ENCODE measurements at places on chromosomes 4 and X.

DNA sequence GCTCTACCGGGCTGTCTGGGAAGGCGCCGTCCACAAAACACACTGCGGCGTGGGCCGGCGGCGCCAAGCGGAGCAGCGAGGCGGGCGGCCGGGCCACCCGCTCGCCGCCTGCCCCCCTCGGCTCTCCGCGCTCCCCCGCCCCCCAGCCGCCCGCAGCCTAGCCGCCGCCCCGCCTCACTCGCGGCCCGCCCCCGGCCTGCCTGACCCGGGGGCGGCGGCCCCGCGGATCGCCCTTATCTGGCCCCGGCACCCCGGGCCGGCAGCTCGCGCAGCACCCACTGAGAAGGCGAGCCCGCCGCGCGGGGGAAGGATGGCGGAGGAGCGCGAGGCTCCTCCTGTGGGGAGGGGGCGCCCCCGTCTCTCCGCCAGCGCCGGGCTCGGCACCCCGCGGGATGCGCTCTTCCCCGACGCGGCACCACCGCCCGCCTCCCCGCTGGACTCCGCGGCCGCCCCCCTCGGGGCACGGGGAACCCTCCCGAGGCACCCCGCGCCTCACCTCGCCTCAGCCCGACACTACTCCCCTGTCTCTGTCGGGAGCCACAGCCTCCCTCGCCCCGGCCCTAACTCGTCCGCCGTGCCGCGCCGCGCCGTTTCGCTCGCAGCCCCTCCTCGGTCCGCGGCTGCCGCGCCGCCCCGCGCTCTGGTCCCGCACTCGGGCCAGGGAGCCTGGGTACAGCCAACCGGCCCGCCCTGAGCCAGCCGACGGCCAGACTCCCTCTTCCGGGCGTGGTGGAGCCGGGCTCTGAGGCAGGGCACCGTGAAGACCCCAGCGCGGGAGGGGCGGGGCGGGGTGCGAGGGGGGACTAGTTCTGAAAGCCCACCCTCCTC is 566 bp downstream of the ATP11C start:
- DNase-seq = no peak

DNA sequence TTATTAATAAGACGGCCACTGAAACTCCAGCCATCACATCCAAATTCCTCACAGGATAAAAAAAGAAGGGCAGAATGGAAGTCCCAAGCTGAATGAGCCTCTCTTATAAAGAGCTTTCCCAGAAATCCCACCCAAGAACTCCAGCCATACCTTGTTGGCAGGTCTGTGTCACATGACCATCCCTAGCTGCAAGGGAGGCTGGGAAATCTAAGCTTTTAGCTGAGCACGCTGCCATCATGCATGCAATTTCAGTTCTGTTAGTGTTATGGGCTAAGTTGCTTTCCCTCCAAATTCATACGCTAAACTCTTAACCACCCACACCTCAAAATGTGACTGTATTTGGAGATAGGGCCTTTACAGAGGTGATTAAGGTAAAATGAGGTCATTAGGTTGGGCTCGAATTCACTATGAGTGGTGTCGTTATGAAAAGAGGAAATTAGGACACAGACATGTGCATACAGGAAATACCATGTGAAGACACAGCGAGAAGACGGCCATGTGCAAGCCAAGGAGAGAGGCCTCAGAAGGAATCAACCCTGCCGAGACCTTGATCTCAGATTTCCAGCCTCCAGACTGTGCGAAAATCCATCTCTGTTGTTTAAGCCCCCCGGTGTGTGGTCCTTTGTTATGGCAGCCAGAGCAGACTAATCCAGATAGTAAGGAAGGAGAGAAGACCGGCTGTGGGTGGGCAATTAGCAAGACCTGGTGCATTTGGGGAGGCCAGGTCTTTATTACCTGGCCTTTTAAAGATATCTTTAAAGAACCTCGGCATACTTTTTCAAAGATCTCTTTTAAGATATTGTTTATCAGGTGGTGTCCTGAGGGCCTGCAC is 317.6 kb downstream of the BCOR start:
- no peak for DNase-seq

- no peak for DNase-seq
Observed at GRCh38 chr4:137641544-137641943, 109.2 kb upstream of the PCDH18 start.

DNA sequence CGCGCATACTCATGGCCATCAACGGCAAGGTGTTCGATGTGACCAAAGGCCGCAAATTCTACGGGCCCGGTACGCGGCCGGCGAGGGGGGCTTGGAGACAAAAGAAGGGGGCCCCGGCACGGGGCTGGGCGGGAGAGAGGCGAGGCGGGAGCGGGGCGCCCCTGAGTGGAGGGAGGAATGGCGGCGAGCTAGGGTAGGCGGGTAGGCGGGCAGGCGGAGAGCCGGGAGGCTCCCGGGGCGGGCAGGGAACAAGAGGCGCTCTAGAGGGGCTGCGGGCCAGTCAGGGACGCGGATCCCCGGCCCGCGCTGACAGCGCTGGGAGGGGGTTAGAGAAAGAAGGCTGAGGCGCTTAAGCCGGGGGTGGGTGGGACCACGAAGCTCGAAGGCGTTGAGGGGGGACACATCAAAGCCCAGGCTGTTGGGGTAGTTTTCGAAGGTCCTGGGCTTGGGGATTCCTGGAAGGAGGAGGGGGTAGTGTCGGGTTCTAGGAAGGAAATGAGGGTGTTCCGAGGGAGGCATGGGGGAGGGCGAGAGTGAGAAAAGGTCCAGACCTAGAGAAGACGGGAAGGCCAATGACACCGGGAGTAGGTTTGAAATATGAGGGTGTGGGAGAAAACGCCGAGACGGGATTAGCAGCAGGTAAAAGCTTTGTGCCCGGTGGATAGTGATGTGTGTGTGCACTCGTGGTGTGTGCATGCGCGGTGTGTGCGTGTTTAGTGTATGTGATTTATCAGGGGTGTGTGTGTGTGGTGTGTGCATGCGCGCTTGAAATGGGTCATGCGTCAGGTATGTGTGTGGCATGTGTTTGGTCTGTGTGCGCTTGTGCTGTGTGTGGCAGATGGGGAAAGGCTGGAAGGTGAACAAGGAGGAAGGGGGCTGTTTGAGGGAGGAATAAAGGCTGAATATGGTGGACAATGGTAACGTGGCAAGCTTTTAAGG is 807 bp downstream of the PGRMC1 start:
- peak; percentile 20 for DNase-seq

GRCh38 chrX:42602566-42602965 is 175.4 kb downstream of the PPP1R2C start:
- DNase-seq = no peak

DNA sequence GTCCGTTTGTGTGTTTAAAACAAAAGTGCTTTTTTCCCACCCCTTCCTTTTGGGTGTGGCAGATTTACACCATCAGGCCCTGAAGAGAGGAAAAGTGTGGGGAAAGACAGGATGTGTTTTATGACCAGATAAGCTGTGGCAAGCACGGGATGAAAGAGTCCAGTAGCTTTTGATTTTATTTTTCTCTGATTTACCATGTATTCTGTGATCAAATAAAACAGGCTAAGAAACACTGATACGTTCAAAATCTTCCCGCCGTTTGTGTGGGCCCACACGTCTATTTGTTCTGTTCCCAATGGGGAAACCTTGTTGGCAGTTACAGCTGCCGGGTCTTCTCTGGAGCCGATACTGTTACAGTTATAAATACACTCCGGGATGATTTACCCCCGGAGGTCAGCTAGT is 10.8 kb downstream of the LRP2BP start:
- peak; percentile 27 for DNase-seq

DNA sequence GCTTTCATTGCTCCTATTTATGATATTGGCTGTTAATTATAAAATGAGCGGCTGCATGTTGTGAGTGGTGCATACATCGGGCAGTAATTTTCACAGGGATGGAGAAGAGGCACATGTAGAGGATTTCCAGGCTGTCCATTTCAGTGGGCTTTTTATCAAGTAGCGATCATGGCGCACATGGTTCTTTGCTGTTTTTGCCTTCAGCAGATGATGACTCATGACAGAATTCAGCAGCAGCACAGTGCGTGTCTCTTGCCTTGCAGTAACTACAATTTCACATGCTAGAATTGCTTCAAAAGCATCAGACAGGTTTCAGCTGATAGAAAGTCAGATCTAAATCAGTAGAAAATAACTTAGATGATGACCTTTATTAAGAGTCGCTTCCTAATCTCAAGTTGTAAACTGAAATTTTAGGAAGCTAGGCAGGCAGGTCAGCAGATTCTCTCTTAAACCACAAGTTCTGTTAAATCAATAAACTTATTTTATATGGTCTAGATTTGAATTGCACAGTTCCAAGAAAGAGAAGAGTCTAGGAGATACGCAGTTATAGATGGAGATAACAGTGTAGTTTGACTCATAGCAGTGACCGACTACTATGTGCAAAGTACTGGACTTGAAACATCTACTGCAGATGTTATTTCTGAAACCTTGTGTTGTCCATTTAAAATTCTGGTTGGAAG is 35.8 kb downstream of the LRP2BP start:
- DNase-seq = no peak

DNA sequence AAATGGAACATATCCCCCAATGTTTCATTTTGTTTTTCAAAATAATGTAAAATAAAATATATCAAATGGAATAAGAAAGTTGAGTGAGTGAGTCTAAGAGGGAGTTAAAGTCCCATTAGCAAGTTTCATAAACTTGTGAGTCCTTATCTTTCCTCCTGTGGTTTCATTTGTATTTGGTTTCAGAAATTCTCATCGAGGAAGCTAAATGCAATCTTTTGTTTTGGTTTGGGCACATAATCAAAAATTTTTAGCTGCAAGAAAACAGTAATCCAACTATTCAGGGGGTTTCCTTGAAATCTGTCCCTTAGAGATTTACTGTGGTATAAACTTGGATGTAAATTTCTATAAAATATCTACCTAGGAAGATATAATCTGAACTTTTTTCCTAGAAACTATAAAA is 124.2 kb downstream of the CAMK2D start:
- no peak for DNase-seq

DNA sequence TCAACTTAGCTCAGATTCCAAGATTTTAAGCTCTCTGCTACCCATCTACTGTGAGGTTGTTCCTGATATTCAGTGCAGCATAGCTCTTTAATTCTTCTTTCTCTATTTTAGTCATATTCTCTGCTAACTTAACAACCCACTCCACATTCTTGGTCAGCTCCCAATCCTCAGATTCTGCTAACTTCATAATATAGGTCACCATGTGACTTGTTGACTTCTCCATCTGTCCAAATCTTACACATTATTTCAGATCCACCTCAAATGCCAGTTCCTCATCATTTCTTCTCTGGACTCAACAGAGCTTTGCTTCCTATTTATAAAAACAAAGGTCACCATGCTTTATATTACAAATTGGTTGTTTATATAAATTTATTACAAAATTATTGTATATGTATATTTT is 29.3 kb upstream of the RXFP1 start:
- DNase-seq = no peak

DNA sequence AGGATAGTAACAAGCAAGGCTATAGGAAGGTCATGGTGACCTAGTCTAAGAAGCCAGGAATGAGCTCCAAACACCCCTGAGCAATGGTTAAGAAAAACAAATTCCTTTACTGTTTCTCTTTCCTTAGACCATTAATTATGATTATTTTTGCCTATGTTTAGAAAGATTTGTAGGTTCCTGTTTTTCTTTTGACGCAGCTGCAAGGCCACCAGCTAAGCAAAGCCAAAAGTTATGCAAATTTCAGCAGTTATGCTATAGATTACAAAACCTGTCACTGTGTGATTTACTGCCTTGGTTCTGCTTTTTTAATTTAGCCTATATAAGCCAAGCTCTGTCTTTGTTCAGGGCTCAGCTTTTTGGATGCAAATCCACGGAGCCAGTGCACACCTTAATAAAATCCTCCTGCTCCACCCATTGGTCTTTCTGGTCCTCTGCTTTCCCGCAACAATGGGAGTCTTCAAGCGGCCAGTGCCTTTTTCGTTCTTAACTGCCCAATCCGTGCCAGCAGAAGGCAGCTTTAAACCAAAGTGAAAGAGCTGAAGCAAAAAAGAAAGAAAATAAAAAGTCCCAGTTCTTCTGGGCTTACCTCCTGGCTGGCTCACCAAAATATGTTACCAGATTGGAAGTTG is 1.4 kb upstream of the CEP135 start:
- DNase-seq = no peak
